ENCODE measurements at places on chromosomes 3 and 15.

DNA sequence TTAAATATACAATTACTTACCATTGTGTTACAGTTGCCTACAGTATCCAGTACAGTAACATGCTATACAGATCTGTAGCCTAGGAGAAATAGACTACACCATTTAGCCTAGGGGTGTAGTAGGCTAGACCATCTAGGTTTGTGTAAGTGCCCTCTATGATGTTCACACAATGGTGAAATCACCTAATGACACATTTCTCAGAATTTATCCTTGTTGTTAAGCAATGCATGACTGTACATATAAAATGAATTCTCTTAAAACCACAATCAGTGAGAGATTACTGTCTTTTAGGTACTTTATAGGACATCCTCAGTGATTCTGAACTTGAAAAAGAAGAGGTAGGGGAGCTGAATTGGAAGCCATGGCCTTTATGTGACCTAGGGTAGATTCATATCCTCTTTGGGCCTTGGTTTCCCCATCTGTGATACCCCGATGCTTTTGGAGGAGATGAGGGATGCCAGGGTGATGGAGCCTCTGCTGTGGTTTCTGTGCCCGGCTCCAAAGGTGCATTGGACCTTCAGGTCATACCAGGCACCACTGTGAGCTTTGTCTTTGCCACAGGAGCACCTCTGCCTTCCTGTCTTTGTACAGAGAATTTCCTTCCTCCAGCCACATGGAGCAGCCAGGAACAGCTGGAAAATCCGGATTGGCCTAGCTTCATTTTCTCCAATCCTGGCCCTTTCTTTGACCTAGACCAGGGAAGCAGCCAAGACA, 51.9 kb upstream of the FLNB start:
- DNase-seq: no peak

GRCh38 chr3:98962189-98962930, 60.9 kb upstream of the DCBLD2 start:
- no peak for DNase-seq

- DNase-seq: no peak
Observed at GRCh38 chr3:141853081-141853601, 23.3 kb upstream of the ATP1B3 start.

DNA sequence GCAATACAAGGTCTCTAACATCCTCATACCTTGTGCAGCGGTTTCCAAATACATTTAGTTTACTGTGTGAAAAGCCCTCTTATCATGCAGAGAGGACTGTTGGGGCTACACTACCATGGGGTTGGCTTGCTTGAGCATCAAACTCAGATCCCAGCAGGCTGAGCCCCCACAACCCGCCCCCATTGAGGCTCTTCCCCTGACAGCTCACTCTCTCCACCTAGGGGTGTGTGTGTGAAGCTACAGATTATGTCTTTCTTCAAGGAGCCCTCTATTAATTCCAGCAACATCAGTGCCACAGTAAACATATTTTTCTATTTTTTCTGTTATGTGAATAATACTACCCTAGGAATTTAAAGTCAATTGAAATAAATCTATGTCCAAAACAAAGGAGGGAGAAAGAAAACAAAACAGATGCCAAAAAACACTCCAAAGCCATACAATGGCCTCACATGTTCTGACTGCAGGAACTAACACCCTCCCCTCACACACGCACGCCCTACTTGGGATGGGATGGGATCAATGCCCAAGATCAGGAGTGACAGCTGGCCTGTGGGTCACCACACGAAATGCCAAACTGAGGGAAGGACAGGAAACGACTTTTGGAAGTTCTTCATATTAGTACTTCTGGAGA, 14.7 kb downstream of the TM4SF4 start:
- no peak for DNase-seq

- DNase-seq: no peak
Observed at GRCh38 chr15:70170096-70170699, 72.5 kb upstream of the TLE3 start.

GRCh38 chr3:58488967-58489366, 2.9 kb upstream of the KCTD6 start:
- no peak for DNase-seq

- DNase-seq: no peak
Observed at GRCh38 chr3:127220497-127220896, 27.6 kb downstream of the PRR23E start.

DNA sequence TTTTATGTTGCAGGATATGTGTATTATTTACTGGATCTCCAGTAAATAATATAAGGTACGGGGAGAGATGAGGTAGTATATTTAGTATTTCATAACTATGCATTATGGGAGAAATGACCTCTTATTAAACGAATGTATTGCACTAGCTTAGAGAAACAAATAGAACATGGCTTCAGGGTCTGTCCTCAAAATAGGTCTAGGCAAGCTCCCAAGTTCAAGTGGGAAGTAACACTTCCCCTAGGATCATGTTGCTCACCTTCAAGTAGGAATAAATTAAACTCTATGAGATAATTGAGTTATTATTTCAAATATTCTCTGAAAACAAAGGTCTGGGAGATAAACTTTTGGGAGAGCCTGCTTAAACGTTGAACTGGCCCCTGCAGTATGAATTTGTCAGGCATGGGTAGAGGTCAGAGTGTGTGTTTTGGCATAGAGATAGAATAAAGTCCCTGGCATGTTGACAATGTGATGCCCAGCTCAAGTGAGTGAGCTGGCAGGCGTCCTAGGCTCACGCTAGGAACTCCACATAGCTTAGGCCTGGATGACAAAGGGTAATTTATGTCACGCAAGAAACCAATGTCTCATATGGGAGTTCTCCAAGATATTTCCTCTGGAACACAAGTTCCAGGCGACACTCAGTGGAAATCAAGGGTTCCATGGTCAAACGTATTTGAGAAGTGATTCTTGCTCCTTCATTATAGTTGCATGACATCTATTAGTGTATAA, 236.8 kb downstream of the CACNA2D3 start:
- DNase-seq: no peak

GRCh38 chr3:71266875-71267274, 316.7 kb downstream of the FOXP1 start:
- no peak for DNase-seq

DNA sequence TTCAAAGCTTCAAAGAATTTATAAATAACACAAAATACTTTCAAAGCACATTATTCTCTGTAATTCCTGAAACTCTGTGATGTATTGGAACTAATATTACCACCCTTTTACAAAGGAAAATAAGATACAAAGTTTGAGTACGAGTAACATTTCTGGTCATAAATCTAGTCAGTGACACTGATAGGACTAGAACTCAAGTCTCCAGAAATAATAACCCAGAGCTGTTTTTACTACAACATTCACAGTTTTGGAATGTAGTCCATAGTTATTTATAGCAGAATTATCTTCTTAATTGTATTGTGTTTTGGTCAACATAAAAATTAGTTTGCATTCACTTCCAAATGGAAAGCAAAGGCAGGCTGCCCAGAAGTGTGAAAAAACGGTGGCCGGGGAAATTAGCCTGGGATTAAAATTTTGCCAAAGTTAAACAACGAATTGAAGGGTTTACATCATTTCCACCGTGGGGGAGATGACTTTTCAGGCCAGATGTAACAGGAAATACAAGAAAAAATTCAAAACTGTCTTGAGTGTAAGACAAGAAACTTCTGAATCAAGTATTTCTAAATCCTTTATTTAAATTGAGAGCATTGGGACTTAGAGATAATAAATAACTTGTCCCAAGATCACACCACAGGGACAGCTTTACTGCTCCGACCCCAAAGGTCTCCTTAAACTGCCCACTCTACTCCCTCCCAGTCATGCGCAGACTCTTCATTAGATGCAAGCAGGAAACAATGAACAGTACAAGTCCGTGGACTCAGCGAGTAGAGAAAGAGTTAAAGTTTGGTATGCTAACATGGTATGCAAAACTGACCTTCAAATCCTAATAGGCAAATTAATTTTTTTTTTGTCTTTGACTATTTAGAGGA, 74.3 kb upstream of the VGLL4 start:
- DNase-seq: no peak

DNA sequence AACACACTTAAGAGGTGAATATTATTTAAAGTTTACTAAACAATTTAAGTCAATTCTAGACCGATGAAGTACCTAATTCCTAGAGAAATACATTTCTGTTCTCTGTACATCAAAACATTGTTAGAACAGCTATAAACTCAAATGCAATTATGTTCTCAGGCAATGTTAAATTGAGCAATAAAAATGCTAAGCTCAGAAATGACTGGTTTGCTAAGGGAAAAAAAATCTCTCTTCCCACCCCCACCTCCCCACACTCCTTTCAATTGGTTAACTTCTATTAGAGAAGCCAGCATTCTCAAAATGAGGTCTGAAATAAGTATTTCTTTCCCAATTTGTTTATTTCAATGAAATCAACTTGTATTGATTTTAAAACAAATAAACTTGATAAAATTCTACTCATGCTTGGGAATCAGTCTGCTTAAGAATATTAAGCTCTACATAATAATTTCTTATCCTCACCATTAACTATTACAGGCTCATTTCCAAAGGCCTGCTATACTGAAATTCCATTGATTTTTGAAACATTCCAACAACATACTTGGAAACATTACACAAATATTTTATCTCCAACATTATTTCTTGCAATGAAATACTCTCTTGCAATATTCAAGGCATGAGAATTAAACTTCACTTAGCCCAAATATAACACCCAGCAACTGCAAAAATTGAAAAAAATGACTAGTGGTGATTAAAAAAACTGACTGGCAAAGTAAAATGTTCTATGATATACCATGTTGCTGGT, 22.6 kb downstream of the TSPAN3 start:
- no peak for DNase-seq

DNA sequence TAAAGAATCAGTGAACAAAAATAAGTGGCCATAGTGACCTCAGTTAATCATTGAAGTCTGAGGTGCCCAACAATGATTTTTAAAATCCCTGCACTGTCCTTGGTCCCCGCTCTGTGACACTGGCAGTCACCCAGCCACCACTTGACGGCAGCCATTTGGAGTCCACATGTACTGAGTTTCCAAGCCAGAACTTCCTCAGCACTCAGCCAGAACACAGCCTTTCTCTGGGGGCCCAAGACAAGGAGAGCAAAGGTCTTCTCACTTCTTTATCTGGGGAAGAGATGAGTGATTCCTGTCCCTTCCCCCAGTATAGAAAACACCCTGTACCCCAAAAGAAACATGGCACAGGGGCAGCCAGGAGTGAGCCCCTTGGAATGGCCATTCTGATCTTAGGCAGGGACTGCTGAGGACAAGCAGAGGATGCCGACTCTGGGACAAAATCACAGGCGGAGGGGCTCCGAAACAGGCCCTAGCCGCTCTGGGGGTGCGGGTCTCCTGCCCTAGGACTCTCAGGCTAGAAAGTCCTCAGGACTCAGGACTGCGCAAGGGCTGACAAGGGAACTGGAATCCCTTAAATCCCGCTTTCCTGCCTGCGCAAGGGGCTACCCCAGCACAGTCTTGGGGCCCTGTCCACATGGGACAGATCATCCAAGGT, 12.8 kb downstream of the PAK6 start:
- no peak for DNase-seq

- DNase-seq: no peak
Observed at GRCh38 chr3:45168451-45168850, 22.3 kb upstream of the CDCP1 start.

GRCh38 chr15:48555241-48555881, 90.1 kb downstream of the FBN1 start:
- DNase-seq: no peak

GRCh38 chr3:124763206-124763605, 33.0 kb downstream of the UMPS start:
- DNase-seq: no peak

DNA sequence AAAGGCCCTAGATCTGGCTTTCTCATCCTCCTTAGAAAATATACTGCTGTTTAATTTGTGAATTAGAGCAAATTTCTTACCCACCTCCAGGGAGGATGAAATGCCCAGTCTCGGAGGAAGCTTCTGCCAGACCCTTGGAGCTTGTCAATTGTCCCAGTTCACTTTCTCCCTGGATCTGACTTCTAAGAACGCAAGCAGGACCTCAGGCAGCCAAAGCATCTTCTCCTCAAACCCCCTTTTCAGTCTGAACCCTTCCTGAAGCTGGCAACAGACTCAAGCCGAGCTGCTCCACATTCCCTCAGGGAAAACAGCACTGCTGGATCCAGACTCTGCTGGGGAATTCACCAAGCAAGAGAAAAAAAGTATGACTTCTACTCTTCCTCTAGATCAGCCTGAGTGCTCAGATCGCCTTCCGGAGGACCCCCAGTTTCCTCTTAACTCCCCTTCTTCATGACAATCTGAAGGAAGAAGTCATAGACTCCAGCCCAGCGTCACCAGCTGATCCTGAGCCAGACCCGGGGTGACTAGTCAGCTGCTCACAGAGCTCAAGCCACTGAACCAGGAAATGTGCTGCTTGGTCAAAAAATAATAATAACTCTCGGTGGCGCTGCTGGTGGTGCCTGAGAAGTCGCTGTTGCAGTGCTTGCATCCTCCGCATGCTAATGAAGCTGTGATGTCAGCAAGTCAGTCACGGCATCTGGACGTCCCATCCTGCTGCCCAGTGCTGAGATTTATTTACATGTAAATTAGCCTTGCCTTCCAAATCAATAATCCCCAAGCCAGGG, at the start of gene PRICKLE2:
PRICKLE2 (minus strand) TSS at position 641 of the 785 bp plus-strand sequence. CDS start 26,539 bp downstream, outside the sequence.
- DNase-seq: no peak

- DNase-seq: no peak
Observed at GRCh38 chr15:68232449-68232848, 2.9 kb upstream of the CLN6 start.

- DNase-seq: no peak
Observed at GRCh38 chr3:100813828-100814227, 104.5 kb downstream of the TFG start.

GRCh38 chr15:60635507-60636352, 156.8 kb upstream of the ICE2 start:
- no peak for DNase-seq

All from activated T-cell treated with anti-CD3 and anti-CD28 coated beads for 4 hours (primary cell).